ENCODE measurements at places on chromosomes 7 and 10.
A peak's percentile ranks its signal among the peaks of the same experiment; 100 is the strongest.

DNA sequence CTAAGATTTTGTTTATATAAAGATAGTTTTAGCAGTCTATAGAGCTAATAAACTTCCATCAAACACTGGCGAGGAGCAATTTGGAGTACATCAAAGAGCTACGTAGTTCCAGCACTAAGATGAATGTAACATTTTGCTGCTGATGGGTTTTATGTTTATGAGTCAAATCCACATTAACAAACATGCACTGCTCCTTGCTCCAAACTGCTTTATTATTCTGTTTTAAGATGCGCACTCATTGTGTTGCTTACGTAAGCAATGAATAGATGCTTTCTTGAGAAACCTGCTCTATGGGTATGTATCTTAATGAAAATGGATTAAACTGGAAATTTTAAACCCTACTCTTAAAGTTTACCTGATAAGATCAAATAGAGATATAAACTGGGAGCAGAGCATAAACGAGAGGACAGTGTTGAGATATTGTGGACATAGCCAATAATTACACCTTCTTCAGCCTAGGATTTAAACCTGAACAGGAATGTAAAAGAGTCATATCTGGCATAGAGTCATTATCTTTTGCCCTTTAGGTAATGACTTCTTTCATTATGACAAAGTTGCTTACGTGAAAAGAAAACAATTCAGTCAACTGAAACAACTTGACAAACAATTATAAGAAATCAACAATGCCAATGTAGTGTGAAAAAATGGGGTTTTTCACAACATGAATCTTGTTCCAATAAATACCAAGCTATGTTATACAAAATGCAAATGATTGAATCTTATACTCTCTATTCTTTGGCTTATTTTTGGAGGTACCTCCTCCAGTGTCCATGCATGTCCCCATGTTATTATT, 153.5 kb upstream of the MTPN start:
- DNase-seq, result no peak

GRCh38 chr10:89563861-89564478, 28.6 kb upstream of the SLC16A12 start:
- no peak for DNase-seq

DNA sequence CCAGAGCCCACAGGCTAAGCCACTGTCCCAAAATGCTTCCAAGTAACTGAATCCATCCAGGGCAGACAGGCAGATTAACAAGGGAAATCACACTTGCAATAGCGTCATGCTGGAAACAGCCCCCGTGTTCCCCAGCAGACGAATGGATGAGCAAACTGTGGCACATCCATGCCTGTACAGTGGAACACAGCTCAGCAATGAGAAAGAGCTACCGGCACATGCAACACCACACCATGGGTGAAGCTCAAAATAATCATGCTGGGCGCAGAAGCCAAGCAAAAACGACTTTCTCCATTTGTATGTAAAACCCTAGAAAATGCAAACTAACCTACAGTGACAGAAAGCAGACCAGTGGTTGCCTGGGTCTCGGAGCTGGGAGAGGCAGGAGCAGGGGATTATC, 153.1 kb downstream of the SLIT1 start:
- DNase-seq, result no peak

- no peak for DNase-seq
Measured at GRCh38 chr10:74104480-74104879, 46.1 kb downstream of the AP3M1 start.

GRCh38 chr10:117163954-117164548, 26.0 kb upstream of the VAX1 start:
- DNase-seq, result no peak

- no peak for DNase-seq
Measured at GRCh38 chr10:113153493-113154102, 203.6 kb downstream of the TCF7L2 start.

- no peak for DNase-seq
Measured at GRCh38 chr7:139674341-139674740, 103.5 kb downstream of the HIPK2 start.

- no peak for DNase-seq
Measured at GRCh38 chr10:63866747-63867140, 345.5 kb downstream of the REEP3 start.

DNA sequence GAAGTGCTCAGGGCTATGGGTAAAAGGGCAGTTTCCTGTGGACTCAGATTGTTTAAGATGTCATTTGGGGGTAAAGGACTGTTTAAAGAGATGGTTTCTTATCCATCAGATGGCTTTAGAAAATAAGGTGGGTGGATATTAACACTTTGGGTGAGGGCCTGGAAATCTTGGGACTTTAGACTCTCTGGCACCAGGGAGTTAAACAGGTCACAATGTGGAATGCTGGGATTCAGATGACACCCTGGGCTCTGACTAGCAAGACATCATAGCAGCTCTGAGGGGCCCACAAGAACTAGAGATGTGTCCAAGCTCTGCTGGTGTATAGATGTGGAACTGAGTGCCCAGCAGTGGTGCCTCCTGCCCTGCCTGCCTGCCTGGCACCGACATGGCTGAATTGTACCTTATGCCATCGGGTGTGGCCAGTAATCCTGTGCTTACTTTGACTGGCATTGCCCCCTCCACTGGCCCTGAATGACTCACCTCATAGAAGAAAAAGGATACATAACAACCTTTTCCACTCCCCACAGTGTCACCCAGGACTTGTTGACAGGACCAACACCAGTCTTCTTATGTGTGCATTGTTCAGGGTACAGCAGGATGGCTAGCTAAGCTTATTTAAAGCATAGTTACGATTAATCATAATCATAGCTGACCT, 100.0 kb upstream of the PRR15 start:
- DNase-seq, result no peak

- DNase-seq, result no peak
Measured at GRCh38 chr7:84249656-84250055, 55.1 kb upstream of the SEMA3A start.

GRCh38 chr10:110263164-110263563, 41.6 kb downstream of the SMNDC1 start:
- DNase-seq, result no peak

GRCh38 chr7:142556740-142557139, 192.5 kb upstream of the PRSS1 start:
- DNase-seq, result peak; percentile 94

- no peak for DNase-seq
Measured at GRCh38 chr10:110009736-110010475, 2.1 kb downstream of the ADD3 start.

GRCh38 chr7:151238190-151238810, 6.0 kb downstream of the CHPF2 start:
- DNase-seq, result no peak

DNA sequence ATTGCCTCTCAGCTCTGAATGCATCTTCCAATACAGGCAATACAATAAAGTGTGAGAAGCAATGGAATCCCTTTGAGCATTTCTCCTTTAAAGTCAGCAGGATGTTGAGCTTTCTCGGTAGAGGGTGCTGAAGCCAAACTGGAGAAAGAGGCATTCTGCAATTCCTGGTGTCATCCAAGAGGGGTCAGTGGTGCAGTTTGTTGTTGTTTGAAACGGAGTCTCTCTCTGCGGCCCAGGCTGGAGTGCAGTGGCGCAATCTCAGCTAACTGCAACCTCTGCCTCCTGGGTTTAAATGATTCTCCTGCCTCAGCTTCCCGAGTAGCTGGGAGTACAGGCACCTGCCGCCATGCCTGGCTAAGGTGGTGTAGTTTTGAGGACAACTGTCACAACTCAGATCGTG, 486.5 kb downstream of the CALN1 start:
- DNase-seq, result no peak

DNA sequence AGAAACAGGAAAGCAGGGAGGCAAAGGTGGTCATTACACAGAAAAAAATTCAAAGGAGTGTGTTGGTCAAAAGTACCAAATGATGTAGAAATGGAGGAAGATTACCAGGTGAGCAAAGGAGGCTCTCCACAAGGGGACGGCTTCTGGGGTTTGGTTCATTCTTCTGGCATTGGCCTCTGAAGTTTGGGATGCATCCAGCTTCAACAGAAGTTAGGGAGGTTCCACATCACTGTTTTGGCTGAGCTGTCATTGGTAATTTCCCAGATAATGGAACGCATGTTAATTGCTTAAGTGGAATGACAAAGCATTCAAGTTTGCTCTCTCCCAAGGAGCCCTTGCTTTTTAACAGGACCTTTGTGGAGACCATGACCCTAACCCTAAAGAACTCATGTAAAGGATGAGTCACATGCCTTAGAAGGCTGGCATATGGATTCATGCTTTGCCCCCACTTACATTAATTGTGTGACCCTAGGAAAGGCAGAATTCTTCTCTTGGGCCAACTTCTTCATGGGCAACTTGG, 398.6 kb downstream of the GPAM start:
- no peak for DNase-seq

DNA sequence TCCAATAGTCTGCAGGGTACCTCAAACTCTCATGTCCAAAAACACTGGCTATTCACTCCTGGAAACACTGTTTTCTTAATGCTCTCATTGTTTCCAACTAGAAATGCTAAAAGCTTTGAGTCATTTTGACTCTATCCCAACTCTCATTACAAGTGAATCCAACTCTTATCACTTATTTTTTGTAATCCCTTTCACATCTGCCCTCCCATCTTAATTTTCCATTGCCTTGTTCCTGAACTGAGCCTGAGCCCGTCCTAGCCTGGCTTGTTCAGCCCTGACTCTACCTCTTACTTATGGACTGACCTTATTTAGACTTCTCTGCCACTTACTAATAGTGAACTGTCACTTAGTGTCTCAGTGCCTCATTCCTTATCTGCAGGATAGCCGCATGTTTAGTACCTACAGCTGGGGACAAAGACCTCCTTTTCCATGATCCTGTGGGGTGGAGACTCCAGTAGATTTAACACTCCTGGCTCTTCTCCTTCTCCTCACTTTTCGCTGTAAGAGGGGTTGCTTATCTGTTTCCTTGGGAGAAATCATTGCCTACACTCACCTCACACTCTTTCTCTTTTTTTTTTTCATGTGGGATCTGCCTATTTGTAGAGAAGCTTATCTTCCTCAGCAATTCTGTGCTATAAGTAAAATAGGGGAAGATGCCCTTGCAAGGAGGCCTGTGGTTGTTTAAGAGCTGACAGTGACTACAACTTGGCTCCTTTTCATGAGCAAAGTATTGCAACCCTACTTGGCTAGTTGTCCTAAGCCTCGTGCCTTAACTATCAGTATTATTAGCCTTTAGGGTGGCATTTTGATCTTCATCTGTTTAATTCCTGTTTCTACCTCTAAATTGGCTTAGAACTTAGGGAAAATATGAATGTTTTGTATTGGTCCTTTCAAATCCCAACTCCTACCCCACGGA, 56.4 kb downstream of the SLC16A12 start:
- DNase-seq, result no peak

DNA sequence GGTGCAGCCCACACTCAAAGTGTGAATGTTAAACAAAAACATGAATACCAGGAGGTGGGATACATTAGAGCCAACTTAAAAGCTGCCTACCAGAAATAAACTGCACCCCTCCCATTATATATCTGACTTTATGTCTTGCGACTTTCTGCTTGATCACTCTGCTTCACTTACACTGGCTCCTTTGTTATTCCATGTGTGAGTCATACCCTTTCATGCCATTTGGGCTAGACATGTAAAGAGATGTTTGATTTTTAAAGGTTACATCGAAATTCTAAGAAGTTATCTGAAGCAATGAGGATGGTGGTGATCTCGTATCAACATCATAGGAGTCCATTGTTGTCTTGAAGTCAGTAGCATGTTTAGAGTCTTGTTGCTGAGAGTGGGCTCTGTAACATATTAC, 31.6 kb upstream of the ETV1 start:
- no peak for DNase-seq

- no peak for DNase-seq
Measured at GRCh38 chr7:129853661-129854268, 99.0 kb downstream of the UBE2H start.

DNA sequence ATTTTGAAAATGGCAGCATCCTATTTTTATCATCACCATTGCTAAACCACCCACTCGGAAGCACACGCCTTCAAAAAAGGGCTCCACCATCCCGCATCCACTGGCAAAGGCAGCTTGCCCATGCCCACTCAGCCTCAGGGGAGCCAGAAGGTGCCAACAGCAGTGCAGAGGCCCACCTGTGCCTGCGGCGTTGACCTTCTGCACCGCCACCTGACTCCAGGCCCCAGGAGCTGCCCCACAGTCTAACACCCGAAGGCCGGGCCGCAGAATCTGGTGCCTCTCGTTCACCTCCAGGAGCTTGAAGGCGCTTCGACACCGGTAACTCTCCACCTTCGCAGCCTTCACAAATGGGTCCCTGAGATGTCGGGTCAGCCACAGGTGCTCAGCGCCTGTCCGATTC, 2.8 kb downstream of the MRM2 start:
- no peak for DNase-seq

GRCh38 chr7:104106108-104106905, 101.5 kb downstream of the ORC5 start:
- no peak for DNase-seq
